Right ventricle myocardium inferior (tissue), 1 donor: ENCODE measurements at places on chromosomes 16 and 17. TPM values are rescaled to one million over a fixed set of nuclear protein-coding genes. Genes with fewer than 3 reads are reported as not detected.

DNA sequence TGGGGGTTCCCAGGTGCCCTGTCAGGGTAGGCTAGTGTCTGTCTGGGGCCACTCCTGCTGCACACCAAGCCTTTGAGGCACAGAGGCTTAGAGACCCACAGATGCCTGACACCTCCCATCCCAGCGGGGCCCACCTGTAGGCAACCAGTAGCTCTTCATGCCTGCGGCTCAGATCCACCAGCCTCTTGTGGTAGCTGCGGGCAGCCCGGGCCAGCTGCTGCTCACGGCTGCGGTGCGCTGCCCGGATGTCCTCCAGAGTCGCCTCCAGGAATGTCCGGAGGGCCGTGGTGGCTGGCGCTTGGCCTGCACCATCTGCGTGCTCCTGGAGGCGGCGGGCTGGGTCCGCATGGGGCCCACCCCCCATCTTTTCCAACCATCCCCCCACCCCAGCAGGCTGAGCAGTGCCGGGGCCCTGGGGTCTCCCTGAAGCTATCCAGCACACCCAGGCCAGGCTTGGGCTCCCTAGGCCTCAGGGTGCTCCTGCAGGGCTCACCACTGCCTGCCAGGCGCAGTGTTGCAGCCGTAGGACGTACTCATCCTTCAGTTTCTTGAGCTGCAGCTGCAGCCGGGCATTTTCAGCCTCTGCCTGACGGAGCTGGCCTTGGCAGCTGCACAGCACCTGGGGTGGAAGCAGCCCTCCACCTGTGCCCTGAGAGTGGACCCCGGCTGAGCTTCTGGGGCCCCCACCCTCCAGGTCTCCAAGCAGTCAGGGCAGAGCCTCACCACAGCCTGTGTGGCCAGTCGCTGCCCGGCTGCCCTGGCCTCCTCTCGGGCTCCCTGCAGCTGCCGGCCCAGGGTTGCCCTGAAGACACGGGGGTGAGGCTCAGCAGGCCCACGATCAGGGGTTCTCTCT, 1.8 kb downstream of the CCDC78 start:
- no peak for DNase-seq

DNA sequence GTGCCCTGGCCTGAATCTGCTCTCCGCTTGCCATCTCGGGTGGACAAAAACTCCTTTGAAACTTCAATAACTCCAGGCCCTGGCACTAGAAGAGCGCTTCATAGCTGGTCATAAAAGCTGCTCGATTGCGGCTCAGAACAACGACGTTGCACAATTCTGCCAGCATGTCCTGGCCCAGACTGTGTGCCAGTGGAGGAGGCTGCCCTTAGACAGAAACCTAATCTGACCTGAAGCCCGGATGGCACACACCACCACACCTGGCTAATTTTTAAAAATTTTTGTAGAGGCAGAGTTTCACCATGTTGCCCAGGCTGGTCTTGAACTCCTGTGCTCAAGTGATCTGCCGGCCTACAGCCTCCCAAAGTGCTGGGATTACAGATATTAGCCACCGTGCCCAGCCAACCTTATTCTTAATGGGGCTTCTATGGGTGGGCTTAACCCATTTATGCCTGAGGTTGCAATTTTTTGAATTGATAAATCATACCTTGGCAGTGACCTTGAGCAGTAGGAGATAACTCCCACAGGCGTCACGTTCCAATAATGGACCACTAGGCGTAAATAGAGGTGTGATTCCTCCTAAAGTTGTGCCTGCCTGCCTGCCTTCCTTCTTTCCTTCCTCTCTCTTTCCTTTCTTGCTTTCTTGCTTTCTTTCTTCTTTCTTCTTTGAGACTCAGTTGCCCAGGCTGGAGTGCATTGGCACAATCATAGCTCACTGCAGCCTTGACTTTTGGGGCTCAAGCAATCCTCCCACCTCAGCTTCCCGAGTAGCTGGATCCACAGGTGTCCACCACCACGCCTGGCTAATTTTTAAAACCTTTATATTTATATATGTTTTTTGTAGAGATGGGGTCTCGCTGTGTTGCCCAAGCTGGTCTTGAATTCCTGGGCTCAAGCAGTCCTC, 1.1 kb upstream of the PPL start:
- DNase-seq: no peak

- DNase-seq: no peak
Measured at GRCh38 chr17:78568494-78569115, 8.6 kb downstream of the DNAH17 start.

GRCh38 chr17:77687417-77687816, 271.1 kb upstream of the TNRC6C start:
- no peak for DNase-seq

DNA sequence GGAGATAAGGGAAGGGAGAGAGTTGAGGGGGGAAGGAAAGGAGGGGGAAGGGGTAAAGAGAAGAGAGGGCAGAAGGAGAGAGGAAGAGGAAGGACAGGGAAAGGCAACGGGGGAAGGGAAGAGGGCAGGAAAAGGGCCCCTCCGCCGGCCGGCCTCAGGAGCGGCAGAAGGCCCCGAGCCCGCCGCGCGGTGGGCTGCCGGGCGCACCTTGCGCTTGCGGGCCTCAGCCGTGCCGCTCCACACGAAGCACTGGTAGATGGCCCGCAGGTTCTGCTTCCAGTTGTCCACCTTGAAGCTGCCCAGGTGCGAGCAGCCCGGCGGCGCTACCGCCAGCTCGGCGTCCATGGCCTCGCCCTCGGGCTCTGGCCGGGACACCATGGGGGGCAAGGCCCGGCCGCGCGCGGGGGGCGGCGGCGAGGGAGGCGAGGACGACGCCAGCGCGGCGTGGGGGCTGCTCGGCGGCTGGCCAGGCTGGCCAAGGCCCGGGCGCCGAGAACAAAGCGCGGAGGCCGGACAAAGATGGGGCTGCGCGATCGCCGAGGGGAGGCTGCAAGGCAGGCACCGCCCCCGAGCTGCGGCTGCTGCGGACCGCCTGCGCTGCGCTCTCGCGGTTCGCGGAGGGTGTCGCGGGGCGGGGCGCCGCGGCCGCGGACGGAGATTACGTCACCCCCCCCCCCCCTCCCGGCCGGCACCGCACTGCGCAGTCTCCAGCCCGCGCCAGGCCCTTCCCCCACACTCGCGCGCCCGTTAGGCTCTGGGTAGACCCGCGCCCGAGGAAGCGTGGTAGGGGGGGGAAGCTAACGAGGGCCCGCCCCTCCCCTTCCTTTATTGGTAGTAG, at the start of gene USP22:
USP22 (minus strand) TSS at position 554 of the 838 bp plus-strand sequence; CDS start at position 378, 176 bp downstream.
- peak; percentile 82 for DNase-seq

- no peak for DNase-seq
Measured at GRCh38 chr16:64469906-64470702, 651.8 kb downstream of the CDH11 start.

- no peak for DNase-seq
Measured at GRCh38 chr16:54647725-54648221, 282.9 kb upstream of the IRX5 start.

DNA sequence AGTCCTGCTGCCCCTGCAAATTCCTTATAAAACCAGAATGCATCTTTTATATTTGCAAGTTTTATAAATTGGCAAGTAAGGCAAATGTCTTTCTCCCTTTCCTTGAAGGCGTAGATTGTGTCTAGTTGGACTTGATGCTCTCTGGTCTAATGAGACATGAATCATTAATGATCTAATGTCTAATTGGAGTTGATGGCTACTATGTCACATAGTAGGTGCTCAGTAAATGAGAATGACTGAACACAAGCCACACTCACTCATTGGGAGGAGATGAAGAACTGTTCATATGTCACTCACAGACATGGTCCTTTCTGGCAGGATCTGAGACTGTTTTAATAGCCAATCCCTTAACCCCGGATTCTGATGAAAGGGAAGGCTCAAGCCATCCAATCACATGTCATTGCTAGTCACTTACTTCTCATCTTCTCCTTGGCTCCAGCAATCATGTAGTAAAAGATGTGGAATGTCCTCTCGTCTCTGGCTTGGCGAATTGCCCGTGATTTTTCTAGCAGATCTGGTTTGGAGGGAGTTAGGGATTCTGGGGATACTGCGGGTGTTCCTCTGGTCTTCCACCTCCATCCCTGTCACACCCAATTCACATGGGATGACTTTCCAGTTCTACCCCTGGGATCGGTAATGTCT, 81.0 kb downstream of the MYH11 start:
- no peak for DNase-seq

GRCh38 chr16:16992975-16993765, 477.6 kb downstream of the XYLT1 start:
- DNase-seq: no peak

DNA sequence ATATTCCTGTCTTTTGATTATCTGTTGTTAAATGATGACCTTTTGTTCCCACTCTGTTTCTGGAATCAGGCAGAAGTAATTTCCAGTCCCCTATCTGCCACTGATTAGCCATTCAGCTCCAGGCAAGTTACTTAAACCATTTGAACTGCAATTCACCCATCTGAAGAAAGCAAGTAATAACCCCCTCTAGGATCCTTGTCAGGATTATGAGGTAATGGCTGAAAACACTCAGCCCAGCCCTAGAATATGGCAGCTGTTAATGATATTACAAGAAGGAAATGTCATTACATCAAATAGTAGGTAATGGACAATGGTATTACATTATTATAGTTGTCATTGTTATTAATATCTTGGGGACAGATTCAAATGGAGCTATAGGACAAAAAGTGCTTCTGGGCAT, 16.0 kb upstream of the SLC47A1 start:
- DNase-seq: no peak

DNA sequence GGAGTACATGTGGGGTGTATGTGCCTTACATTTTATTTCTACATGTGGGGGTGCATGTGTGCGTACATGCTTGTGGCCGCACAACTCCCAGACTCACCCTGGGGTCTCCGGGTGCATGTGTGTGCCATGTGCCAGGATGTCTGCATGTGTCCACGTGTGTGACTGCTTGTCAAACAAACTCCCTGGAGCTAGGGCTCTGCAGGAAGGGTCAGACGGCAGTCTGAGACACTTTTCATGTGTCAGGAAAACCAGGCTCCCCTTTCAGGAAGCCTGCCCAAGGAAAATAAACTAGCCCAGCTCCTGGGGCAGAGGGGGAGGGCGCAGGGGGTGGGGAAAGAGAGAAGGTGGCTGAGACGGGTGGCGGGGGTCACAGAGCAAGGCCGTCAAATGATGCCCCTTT, 44.7 kb downstream of the FZD2 start:
- no peak for DNase-seq

- no peak for DNase-seq
Measured at GRCh38 chr17:64787921-64788271, 125.8 kb upstream of the SMURF2 start.

DNA sequence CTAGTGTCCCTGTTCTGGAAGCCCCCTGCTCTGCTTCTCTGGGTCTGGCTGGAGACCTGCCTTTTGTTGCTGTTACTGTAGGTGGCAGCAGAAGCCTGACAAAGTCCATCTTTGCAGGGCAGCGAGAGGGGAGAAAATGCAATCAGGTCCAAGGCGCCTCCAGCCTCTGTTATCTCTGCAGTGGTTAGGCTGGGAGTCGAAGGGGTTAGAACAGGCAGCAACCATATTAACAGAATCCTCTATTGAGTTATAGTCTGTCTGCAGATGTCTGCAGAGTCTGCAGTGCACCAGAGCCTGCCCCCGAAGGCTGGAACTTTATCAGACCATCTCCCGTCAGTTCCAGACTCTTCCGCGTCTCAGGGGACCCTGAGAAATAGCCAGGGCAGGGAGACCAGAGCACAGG, 404.9 kb upstream of the EEF2KMT start:
- no peak for DNase-seq

DNA sequence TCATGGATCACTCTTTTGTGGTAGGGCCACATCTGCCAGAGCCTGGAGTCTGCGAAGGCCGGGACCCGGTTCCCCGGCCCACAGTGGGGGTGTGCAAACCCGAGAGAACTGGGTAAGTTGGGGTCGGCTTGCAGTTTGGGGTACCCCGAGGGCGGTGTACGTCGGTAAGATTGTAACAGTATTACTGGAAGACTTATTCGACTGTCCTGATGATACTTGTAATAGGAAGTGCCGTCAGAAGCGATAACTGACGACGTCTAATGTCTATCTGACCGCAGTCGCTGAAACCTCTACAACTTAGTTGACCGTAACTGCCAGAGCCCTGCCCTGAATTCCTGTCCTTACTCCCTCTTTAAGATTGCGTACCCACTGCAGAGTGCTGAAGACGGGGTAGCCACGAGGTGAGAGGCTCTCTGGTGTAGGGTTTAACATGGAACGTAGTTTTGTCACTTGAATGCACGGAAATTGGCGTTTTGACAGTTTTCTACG, 24.0 kb downstream of the TRPV2 start:
- DNase-seq: no peak

GRCh38 chr17:50917418-50917743, 51.2 kb upstream of the TOB1 start:
- DNase-seq: no peak

- no peak for DNase-seq
Measured at GRCh38 chr17:62745806-62746205, 62.3 kb downstream of the MARCHF10 start.

DNA sequence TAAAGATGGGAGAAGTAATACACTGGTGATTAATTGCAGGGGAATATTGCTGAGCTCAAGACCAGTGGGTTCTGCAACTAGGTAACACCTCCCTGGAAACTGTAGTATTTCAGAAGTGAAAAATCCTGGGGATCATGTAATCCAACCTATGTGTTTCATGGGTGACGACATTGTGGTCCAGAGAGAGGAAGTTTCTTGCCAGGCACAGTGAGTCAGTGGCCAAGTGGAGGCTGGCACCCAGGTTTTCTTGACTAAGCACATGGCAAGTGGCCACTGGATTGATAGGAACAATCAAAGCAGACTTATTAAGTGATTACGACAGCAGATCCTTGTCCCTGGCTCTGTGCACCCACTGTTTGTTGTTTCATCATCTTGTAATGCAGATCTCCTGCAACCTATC, 14.6 kb upstream of the CIITA start:
- no peak for DNase-seq

GRCh38 chr16:19406891-19407491, 10.7 kb upstream of the TMC5 start:
- DNase-seq: no peak

GRCh38 chr17:48995304-48995973, 1.7 kb upstream of the IGF2BP1 start:
- DNase-seq: no peak

The GP1BA gene
- not detected for total RNA-seq

The USP31 gene
- 26.8 TPM for total RNA-seq

The METTL2A gene
- 15.0 TPM for total RNA-seq

The CLEC18B gene
- total RNA-seq: 0.51 TPM

The RPGRIP1L gene
- 2.1 TPM for total RNA-seq

The HYDIN gene
- total RNA-seq: 0.51 TPM

The KIFC3 gene
- total RNA-seq: 55.3 TPM

The ANKRD40 gene
- total RNA-seq: 60.9 TPM

The NPIPA8 gene
- 0.16 TPM for total RNA-seq

The IRF8 gene
- 3.3 TPM for total RNA-seq

The DNASE1L2 gene
- total RNA-seq: 0.49 TPM

The ZFPM1 gene
- 4.1 TPM for total RNA-seq
